ENCODE measurements at places on chromosomes 6 and 20.
A peak's percentile ranks its signal among the peaks of the same experiment; 100 is the strongest.

DNA sequence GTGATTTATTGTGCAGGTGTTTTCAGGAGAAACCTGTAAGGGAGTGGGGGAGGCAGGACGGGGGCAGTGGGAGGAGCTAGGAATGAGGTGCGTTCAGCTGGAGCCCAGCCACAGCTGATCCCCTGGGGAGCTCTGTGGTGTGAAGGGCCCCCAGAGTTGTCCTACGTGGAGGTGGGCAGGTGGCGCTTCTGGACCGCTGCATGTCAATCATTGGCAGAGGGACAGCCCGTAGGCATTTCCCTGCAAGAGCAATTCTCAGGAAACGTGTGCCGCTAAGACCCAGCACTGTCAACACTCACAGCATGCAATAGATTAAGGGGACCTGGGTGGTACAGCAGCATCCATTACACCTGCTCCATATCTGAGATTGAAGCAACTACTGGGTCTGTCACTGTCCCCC is 88.0 kb downstream of the PRND start:
- peak; percentile 21 for DNase-seq

DNA sequence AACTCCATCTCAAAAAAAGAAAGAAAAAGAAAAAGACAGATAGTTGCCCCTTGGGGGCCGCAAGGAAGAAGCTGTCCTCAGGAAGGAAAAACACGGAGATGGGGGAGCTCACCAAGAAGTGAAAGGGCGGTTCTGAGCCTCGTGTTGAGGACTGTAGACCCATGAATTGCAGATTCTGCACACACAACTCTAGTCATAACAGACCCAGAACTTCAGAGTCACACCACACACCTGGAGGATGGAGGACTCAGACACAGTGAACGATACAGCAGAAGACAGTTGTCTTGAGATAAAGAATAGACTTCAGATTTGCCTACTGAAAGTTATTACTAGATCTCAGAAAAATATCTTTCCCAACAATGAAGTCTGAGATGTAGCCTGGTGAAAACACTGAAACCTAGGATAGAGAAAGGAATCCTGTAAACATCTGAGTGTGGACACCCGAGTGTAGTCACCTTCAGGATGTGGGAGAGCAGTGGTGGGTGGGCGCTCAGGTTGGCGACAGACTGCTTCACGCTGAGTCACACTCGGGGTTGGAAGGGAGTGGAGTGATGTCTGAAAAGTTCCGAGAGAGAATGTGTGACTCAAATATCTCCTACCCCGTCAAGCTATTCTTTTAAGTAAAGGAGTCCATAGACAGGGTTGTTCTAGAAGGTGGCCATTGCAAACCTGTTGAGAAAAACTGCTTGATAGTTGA is 88.1 kb downstream of the MAP3K4 start:
- DNase-seq, result peak; percentile 52

- no peak for DNase-seq
Observed at GRCh38 chr20:19098117-19098516, 114.3 kb upstream of the SLC24A3 start.

- peak; percentile 76 for DNase-seq
Observed at GRCh38 chr20:38805502-38805957, at the start of gene PPP1R16B. PPP1R16B (plus strand) TSS chr20:38805697; CDS start chr20:38835926, 30,229 bp downstream.

DNA sequence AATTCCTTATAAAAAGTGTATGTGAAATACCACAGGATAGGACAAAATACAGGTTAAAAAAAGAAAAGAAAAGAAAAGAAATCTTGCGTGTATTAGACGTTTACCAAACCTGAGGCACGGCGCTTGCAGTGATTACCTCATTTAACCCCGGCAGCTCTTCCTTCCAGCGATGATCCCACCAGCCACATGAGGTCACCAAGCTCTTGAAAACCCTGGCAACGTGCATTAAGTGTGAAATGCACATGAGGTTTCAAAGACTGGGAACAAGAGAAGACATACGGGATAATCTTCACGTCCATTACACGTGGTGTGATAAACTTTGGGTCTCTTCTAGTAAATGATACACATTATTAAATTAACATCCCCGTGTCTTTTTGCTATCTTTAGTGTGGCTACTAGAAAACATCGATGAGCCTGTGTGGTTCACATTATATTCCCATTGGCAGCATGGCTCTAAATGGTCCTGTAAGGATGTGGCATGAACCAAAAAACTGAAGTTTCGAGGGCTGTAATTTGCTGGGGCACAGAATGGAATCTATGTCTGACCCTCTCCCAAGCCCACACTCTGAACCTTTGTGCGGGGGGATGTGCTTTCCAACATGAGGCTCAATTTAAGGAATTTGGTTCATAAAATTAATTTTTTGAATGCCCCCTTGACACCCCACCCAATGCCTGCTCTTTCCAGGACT is 59.2 kb upstream of the THBS2 start:
- DNase-seq, result no peak

GRCh38 chr6:143206550-143206949 is 145.9 kb downstream of the AIG1 start:
- no peak for DNase-seq

DNA sequence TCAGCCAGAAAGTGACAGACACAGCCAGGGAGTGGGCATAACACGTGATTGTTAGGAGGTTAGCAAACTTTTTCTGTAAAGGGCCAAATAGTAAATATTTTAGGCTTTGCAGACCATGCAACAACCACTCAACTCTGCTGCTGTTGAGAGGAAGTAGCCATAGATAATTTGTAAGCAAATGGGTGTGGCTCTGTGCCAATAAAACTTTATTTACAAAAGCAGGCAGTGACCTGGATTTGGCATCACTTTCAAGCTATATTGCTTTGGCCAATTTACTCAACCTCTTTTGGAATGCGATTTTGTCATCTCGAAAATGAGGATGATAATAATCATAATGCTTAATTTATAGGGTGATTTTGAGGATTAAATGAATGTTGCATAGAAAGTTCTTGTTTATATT is 152.6 kb downstream of the TSHZ2 start:
- DNase-seq, result no peak

DNA sequence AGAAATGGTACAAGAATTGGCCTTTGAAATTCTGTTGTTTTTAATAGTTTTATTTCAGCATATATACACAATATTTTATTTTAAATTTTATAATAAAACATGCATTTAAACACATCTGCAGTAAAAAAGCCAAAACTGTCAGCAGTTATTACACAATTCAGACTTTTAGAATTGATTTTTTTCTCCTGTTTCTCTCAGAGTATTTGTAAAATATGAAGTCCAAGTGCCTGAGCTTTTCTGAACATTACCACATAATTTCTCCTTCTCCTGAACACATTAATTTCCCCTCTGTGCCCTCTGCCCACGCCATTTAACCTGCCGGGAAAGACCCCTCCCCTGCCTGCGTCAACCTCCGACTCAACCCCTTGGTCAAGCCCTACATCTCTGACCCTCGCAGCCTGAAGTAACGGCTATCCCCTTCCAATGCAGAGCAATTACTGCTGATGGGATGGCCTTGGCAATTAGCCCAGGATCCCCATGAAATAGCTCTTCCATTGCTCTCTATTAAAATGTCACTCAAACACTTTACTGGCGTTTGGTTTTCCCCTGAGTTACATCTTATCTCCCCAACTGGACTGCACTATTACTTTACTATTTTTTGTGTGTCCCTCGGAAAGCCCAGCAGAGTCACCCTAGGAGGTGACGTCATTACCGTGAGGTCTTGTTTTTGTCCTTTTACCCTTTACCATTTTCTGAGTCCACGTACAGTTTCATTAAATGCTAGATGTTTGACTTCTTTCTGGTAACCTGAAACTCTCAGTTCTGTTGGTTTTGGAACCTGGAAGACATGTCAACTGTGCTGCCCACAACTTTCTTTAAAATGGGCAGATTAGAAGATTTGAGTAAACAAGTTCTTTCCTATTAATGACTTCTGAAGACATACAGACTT is 146.7 kb upstream of the TAB2 start:
- no peak for DNase-seq

- peak; percentile 56 for DNase-seq
Observed at GRCh38 chr6:7108196-7108963, 619 bp downstream of the RREB1 start.

- no peak for DNase-seq
Observed at GRCh38 chr6:143199291-143199690, 138.6 kb downstream of the AIG1 start.

DNA sequence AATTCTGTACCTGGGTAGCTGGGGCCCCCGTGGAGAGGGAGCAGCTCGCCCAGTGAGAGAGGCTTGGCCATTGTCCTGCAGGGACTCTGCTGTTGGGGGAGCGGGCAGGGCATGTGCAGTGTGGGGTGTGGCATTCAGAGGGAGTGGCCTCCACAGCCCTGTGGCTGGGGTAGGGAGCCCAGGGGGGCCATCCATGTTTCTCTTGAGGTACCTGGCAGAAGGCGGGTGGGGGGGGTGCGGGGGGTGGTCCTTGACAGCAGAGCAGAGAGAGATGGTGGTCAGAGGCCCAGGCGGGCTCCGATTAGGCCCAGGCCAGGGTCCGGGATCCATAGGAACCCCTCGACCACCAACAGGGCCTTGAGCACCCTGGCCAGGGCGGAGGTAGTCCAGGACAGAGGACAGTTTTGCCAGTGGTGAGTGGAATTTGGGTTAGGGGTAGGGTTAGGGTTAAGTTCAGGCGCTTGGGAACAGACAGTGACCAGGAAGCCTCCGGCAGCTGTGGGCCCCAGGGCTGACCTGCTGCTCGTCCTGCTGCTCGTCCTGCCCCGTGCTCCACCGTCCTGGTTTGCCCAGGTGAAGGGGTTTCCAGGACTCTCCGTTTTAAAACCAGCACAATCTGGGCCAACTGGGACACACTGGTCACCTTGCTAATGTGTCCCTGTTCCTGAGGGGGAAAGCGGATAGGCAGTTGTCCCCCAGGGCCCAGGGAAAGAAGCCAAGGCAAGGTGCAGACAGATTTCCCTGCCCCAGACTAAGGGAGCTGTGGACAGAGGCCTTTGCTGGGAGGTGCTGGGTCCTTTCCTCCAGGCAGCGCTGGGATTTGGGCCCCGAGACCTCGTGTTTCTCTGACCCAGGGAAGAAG is 24.8 kb upstream of the MYT1 start:
- DNase-seq, result no peak

DNA sequence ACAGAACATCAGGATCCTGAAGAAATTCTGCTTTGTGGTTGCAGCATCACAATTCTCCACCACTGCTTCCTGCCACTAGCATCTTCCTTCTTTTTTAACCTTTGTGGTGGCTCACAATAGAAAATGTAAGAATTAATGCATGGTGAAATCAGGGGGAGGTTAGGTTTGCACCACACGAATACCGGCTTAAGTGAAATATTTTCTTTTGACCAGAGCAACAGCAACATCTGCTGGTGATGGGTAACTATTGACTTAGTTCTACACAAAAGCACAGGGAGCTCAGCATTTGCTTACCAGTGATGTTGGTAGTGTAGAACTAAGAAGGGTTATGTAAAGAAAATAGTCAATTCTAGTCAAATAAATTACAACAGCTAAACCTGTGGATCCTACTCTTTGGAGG is 280.5 kb downstream of the SYNE1 start:
- peak; percentile 16 for DNase-seq

DNA sequence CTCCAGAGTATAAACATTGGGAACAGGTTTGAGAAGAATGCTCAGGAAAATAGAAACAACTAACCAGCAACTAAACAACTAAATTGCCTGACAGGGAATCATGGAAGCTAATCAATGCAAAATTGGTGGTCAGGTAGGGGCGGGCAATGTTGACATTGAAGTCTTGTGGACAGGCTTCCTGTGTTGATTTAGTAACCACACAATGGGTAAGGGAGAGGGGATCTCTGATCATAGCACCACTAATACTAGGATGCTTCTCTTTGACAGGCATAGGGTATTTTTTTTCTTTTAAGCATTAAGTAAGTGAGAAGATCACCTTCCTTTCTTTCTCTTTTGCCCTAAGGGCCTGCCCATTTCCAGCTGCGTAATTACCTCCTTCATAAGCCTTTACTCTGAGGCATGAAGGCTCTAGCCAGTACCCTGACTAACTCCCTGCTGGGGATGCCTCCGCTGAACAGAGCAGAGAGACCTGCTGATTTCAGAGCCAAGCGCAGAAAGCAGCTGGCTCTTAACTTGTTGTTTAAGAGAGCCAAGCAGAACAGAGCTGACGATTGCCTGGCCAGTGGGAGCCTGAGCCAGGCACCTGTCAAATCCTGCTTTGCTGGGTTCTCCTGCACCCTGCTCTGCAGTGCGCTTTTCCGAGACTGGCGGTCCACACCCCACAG is 118.7 kb downstream of the BMP2 start:
- no peak for DNase-seq

DNA sequence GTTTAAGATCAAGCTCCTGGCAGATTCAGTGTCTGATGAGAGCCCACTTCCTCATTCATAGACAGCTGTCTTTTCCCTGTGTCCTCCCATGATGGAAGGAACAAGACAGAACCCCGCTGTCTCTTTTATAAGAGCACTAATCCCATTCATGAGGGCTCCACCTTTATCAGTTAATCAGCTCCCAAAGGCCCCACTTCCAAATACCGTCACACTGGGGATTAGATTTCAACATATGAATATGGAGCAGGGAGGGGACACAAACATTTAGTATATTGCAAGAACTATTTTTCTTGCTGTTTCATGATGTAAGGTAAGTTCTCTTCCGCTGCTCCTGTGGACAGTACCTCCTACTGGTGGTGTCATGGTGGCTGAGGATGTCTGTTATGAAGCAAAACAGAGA is 158.3 kb upstream of the IRAK1BP1 start:
- DNase-seq, result no peak

- no peak for DNase-seq
Observed at GRCh38 chr6:108268845-108269244, 8.0 kb upstream of the SNX3 start.

DNA sequence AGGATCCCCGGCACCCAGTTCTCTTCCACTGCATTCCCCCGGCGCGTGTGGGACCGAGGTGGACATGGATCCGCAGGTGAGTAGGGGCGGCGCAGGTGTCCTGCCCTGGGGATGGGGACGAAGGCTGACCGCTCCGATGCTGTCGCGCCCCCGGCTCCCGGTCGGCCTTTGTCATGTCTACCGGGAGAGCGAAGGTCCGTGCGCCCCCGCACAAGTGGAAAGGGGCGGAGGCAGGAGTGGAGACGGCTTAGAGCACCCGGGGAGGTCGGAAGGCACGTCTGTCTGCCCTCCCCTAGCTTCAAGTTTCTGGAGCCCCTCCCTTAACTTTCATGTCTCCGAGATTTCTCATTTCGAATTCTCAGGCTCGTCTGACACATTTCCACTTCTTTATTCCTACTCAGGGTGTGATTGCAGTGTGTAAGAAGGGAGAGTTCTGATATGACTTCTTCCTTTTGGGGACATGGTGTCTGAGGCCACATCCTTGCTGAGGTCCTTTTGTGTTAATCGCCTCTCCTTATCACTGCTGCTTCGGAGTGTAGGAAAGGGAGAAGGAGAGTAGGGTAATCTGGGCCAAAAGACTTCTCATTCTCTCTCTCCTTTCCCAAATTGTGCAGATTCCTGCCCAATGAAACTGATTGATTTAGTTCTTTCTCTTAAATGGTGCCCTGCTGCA is 435 bp downstream of the KIFC1 start:
- DNase-seq, result peak; percentile 72

GRCh38 chr6:168097621-168098430 is 18.8 kb upstream of the FRMD1 start:
- no peak for DNase-seq

Measured in activated naive CD4-positive, alpha-beta T cell treated with anti-CD3 and anti-CD28 coated beads for 36 hours (primary cell).